ENCODE measurements at places on chromosomes 13 and 19.

- no peak for DNase-seq
Measured at GRCh38 chr19:5803441-5803751, 1.5 kb upstream of the NRTN start.

GRCh38 chr13:50548586-50548985 is 294.9 kb downstream of the DLEU7 start:
- DNase-seq, result no peak

DNA sequence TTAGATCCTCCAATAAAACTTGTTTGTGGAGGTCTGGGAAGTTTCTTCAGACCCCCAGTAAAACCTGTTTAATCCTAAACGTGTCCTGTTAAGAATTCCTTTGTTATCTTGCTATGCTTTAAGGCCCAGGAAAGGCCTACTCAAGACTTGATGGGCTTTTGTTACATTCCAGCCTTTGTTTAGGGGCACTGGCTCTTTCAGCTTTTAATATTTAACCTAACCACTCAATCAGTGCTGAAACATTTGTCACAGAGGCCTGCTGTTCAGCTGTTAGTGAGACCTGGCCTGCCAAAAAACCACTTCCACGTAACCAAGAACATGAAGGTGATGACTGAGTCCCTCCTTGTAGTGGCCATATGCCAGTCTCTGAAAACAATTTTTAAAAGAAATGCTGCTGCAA is 41.7 kb downstream of the PCDH17 start:
- no peak for DNase-seq

DNA sequence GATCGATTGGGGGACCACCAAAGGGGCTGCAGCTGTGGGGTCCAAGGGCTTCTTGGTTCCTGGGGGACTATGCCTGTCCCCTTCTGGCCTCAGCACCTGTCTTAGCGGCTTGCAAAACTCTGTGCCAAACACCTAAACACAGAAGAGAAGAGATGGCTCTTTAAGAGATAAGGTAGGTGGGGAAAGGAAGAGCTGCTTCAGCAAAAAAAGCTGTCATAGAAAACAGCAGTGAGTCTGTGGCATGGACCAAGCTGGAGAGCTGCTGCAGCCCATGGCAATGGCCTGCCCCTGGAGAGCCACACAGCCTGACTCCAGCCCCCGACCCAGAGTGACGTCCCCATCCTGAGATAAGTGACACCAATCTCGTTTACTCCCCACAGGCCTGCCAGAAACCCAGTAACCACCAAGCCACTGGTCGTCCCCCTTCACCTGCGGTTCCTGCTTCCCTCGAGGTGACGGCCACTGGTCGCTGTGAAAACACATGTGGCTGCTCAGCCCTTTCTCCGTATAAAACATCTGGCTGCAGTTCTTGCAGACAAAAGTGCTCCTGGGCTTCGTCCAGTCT is 25.0 kb upstream of the NAPA start:
- no peak for DNase-seq

DNA sequence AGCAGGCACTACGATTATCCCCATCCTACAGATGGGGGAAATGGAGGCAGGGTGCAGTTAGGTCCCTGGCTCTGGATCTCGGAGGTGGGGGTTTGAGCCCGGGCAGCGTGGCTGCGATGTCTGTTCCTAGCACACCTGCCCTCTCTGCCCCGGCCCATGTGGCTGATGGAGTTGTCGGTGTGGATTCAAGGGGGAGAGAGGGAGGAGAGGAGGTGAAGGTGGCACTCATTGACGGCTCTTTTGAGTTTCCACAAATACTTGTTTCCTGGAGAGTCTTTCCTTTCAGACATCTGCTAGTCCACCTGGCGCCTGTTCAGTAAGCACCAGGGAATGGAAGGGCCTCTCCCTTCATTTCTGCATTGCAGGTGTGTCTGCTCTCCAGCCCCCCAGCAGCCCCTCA is 69.9 kb downstream of the ARHGEF18 start:
- no peak for DNase-seq

- DNase-seq, result no peak
Measured at GRCh38 chr13:43021926-43022670, 1.3 kb upstream of the DNAJC15 start.

DNA sequence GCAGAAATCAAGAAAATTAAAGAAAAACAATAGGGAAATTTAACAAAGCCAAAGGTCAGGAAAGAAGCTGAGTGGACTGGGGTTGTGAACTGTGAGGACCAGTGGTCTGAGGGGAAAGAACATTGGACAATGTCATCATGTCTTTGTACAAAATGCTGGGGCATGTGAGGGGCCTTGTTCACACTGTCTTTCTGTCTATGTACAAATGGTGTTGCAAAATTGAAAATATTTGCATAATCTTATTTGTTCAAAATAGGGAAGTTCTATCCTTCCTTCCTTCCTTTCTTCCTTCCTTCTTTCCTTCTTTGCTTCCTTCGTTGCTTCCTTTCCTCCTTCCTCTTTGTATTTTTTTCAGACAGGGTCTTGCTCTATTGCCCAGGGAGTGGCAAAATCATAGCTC is 79.2 kb upstream of the SCEL start:
- no peak for DNase-seq

GRCh38 chr19:56118666-56119581 is 2.2 kb downstream of the ZNF787 start:
- DNase-seq, result no peak

DNA sequence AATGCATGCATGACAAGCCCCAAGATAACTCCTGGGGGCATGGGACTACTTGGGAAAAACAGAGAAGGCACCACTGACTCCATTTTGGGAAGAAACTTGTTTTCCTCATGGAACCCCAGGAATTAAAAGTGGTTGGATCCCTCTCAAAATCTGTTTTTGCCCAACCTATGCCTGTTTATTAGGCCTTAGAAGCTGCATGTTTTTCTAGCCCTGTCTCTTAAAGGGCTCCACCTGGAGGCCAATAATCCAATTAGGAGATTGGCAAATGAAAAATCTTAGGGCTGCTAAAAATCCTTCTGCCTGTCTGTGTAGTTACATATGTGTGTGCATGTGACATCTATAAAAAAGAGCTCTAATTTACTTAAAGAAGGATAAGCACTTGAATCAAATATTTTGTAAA is 26.9 kb downstream of the MED4 start:
- DNase-seq, result no peak

DNA sequence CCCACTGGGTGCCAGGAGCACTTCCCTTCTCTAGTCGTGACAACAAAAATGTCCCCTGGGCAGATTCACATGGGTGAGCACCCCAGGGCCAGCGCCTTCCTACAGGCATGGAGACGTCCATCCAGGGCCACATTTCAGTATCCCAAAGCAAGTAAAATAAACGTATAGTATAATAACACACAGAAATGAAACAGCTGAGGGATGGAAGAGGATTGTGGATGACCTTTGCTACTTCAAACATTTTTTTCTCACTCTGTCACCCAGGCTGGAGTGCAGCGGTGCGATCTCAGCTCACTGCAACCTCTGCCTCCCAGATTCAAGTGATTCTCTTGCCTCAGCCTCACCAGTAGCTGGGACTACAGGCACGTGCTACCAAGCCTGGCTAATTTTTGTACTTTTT is 28.2 kb downstream of the CILP2 start:
- DNase-seq, result no peak

DNA sequence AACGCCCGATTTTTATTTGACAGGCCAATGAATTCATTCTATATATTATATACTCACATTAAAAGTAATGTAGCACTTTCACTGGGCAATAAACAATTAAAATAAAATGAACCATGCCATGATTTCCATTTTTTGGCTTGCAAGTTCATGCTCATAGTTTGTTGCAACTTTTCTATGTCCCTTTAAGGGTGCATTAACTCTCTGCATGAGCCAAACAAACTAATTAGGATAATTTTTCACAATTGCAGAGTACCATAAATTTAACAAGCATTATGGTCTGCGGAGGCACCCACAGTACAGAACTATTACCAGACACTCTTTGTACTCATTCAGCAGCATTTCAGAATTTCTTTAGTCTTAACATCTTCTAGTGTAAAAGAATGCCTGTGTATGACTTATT is 1.4 kb downstream of the LHFPL6 start:
- DNase-seq, result no peak

- peak; percentile 76 for DNase-seq
Measured at GRCh38 chr13:109784590-109785140, 1.7 kb downstream of the IRS2 start.
